ENCODE measurements at places on chromosomes 4 and X.
A peak's percentile ranks its signal among the peaks of the same experiment; 100 is the strongest.

- no peak for DNase-seq
Observed at GRCh38 chr4:139857021-139857420, 191.4 kb downstream of the MGST2 start.

GRCh38 chr4:69104719-69105275 lies 8.5 kb downstream of the UGT2B7 start:
- no peak for DNase-seq

GRCh38 chrX:20063716-20064351 lies 52.9 kb downstream of the MAP7D2 start:
- peak; percentile 8 for DNase-seq

DNA sequence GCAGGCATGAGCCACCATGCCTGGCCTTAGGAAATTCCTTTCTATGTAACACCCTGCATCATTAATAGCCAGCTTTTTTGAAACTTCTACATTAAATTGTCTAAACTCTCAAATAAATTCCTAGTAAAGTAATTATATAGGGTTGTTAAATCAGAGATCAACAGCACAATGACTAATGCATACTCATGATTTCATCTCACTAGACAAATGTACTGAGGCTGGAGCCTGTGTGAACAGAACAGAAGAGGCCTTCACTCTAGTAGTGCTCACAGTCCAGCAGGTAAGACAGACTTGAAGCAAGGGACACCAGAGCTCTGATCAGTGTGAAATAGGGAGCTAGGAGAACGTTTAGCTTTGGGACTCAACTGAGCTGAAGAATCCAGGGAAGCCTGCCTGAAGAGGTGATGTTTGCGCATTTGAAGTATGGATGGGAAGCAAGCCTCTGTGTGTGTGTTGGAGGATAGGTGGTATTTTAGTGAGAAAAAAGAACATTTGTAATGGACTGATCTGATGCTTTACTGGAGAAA lies 3.9 kb downstream of the ZFP42 start:
- no peak for DNase-seq

- no peak for DNase-seq
Observed at GRCh38 chr4:38387819-38388218, 276.2 kb upstream of the KLF3 start.

GRCh38 chr4:189046642-189047041 lies 894.0 kb upstream of the FRG1 start:
- DNase-seq: no peak

GRCh38 chr4:40301603-40302002 lies 33.5 kb upstream of the CHRNA9 start:
- DNase-seq: peak; percentile 46

GRCh38 chrX:50402886-50403285 lies 67.7 kb downstream of the DGKK start:
- no peak for DNase-seq

Data from stimulated activated CD4-positive, alpha-beta T cell treated with anti-CD3 and anti-CD28 coated beads, Interleukin-15, amount 100 ng/mL, for 24 hours (primary cell).